ENCODE measurements at places on chromosomes 5 and 9.

- no peak for DNase-seq
Observed at GRCh38 chr9:14479163-14479560, 165.2 kb upstream of the NFIB start.

DNA sequence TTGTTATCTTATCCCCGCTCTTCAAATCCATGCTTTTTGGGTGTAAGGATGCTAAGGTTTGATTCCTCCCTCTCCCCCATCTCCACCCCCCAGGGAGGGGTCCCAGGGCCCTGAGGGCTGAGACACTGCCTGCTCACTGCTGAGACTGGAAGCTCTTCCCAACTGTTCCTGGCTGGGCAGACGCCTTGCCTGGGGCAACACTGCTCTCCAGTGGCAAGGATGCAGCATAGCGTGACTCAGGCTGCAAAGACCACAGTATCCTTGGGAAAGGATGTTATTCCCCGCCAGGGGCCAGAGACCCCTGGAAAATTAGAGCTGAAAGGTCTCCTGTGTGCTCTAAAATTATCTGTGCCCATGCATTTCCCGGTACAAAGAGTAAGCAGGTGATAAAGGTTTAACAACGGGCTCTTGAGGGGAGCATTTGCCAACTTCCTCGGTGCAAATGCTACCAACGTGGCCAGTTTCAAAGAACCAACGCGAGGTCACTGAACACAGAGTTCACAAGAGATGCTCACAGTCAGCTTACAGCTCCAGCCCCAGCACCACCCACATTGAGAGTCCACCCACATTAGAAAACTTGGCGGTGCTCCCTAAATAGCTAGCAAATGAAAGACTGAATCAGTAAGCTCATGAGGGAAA, 271.9 kb downstream of the NSG2 start:
- no peak for DNase-seq

- no peak for DNase-seq
Observed at GRCh38 chr5:16456103-16456832, 9.3 kb downstream of the ZNF622 start.

- no peak for DNase-seq
Observed at GRCh38 chr9:131097126-131097947, 1.0 kb downstream of the AIF1L start.

DNA sequence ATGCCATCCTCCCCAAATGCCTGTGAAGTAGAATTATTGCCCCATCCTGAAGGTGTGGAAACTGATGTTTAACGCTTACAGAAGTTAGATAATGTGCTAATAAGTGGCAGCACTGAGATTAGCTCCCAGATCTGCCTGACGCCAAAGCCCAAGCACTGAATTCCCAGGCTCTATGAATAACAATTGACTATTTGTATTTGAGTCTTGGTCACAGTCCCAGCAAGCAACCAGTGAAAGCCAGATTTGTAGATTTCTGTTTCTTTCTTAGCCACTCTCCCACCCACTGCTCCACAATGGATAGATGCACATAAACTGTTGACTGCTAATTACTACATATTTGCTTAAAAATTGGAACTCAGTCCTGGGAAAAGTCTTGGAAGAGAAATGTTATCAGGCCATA, 34.4 kb downstream of the FAM240B start:
- no peak for DNase-seq

GRCh38 chr9:96222132-96222531, 79.8 kb downstream of the HSD17B3 start:
- DNase-seq: no peak

DNA sequence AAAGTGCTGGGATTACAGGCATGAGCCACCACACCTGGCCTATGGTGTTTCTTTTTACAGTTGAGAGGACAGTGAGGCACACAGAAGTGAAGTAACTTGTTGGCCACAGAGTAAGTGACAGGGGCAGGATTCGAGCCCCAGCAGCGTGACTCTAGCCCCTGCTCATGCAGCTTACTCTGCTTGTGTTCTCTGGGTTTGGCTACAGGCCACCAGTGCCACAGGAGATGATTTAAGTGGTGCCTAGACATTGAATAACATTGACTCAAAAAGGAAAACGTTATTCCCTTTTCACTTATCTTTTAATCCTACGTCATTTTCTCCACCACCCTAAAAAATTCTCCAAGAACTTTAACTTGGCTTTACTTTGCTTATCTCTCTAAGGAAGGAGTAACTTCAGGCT, 61.4 kb downstream of the SNX24 start:
- no peak for DNase-seq

- DNase-seq: no peak
Observed at GRCh38 chr5:143231416-143231815, 172.1 kb downstream of the NR3C1 start.

GRCh38 chr5:29568028-29568427, 1625.5 kb upstream of the CDH6 start:
- no peak for DNase-seq

- no peak for DNase-seq
Observed at GRCh38 chr5:112604732-112605630, 132.7 kb upstream of the APC start.

DNA sequence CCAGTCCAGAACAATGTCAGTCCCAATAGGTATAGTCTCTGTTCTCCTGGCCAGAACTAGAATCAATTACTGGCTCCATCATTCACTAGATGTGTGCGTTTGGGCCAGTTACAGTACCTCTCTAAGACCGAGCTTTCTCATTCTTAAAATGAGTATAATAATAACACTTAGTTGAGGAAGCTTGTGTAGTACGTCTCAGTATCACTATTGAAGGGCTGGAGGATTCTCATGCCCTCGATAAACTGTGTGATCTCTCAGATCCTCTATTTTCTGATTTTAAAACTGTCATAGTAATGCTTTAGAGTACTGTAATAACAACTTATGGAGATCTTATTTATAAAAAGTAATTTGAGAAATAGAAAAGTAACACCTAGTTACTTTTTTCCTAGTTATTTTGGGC, 50.7 kb downstream of the CDKN2A start:
- DNase-seq: no peak

DNA sequence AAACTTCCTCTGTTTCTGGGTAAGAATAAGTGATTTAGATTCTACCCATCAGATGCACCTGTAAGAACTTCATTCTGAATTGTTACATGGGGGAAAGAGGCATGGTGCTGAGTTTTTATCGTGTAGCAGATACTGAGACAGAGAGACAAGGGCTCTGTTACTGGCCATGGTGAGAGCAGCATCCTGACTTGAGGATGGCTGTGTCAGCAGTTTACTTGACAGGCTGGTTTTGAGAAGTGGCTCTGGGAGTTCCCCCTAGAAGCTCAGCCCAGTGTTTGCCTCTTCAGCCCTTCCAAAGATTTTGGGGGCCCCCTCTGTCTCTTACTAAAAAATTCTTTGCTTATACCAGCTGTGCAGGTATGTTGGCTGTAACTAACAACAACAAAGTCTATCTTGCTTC, 510.5 kb downstream of the LRRC70 start:
- DNase-seq: no peak

DNA sequence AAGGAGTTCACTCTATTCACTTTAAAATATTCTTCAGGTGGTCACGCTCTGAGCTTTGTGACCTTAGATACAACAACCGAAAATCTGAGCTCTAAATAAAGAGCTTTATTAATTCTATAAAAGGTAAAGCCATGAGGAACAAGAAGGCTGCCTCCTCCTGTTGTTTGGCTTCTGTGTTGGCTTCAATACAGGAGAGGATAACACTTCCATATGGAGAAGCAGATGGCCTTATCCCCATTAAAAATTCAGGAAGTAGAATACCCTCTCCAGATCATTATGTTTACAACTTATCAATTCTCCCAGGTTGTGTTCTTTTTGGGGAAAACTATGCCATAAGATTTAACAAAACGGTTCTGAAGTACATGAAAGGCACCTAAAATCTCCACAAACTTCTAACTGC, 128.4 kb downstream of the TTC39B start:
- no peak for DNase-seq

DNA sequence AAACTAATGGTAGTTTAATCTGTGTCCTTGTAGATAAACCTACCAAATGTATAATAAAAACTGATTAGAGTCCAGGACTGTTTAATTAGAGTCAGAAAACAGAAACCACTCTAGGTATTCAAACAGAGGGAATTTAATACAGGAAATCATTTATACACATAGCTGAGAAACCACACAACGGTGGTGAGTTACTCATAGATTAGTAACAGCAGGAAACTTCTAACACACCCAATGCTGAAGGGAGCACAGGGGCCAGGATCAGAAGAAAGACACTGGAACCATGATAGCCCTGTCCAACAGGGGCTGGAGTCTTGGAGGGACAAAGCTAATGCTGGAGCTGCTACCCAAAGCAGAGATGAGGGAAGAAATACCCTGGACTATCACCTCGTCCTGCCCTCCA, 321.0 kb downstream of the ACTL7B start:
- DNase-seq: no peak
